ENCODE measurements at places on chromosomes 2 and 18. TPM values are rescaled to one million over a fixed set of nuclear protein-coding genes. Genes with fewer than 3 reads are reported as not detected.

The RMDN2 gene
- 3.7 TPM for total RNA-seq

The SPEG gene
- total RNA-seq = 11.4 TPM

The ASAP2 gene
- total RNA-seq = 40.7 TPM

The HSPE1 gene
- 57.0 TPM for total RNA-seq

- no peak for DNase-seq
These were observed 298.4 kb upstream of the HS6ST1 start for GRCh38 chr2:128617029-128617590.

DNA sequence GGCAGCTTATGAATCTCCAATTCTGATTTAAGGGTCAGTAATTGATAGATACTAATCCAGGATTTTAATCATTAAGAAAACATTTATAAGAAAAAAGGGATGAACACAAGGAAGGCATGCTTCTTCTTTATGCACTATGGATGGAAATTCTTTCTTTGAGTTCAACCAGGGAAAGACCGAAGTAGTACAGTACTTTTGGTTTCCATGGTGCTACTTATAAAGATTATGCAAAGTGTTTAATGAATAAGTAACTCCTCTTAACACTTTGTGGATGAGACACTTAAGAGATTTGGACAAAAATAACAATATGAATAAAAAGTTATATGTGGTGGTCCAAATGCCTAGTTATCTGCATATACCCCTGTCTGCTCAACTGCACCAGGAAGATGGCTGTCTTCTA, 666.5 kb upstream of the FANCL start:
- no peak for DNase-seq

- DNase-seq = no peak
These were observed 39.0 kb downstream of the MYO3B start for GRCh38 chr2:170216981-170217380.

GRCh38 chr18:79129120-79129519, 59.9 kb downstream of the ATP9B start:
- DNase-seq = no peak

DNA sequence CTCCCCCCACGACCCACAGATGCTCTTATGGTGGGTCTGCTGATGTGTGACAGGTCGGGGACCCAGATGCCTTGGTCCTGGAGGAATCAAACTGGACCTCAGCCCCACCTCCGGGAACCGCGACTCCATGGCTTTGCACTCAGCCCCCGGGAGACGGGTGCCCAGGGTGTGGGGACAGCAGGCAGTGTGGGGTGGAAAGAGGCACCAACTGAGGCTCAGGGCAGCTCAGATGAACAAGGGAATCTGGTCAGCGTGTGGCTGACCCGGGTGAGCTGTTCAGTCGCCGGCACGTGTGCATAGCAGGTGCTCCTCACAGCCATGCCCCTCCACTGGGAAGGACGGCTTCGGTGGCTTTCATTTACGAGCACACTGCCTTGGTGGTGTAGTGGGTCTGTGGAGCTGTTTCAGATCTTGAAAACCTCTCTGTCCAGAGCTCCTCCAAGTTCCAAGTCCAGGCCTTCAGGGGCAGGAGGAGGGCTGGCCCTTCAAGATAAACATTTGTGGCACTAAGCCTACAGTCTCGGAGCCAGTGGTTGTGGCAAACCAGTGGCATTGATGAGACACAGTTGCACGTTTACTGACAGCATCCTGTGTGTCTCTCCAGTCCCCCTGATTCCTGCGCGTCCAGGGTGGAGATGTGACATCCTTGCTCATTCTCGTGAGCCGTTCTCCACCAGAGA, 471.2 kb upstream of the HS6ST1 start:
- DNase-seq = peak; percentile 65

DNA sequence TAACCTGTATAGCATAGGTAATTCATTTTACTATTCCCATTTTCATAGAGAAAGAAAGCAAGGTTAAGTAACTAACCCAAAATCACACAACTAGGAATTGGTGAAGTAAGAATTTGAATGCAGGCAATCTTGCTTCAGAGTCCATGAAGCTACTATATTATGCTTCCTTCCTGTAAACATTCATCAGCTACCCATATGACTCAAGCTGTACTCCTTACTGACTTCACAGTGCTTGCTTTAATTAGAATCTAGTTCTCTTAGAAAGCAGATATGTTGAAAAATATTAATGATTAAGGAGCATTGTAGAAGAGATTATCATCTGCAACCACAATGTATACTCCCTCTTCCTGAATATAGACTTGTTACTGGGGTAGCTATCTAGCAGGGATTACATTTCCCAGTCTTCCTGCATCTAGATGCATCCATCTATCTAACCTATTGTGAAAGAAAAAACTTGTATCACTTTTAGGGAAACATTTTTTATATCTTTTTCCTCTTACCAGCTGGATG, 961.6 kb upstream of the CHAC2 start:
- DNase-seq = no peak

DNA sequence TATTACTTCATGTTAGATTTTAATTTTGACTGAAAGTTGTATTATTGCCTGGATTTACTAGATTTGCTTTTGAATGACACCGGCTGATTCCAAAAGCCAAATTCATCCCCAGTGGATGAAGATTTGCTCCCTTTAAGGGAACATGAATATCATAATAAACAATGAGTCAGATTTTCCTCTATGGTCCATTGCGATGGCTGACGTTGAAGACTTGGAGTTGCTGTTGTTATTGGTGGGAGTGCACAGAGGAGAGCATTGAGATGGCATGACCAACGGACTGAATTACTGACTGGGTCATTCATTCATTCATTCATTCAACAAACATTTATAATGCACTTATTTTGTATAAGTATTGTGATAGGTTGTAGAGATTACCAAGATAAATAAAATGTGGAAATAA, 33.4 kb upstream of the LYPD1 start:
- no peak for DNase-seq

- no peak for DNase-seq
These were observed 18.5 kb upstream of the SERPINB12 start for GRCh38 chr18:63523660-63524059.

DNA sequence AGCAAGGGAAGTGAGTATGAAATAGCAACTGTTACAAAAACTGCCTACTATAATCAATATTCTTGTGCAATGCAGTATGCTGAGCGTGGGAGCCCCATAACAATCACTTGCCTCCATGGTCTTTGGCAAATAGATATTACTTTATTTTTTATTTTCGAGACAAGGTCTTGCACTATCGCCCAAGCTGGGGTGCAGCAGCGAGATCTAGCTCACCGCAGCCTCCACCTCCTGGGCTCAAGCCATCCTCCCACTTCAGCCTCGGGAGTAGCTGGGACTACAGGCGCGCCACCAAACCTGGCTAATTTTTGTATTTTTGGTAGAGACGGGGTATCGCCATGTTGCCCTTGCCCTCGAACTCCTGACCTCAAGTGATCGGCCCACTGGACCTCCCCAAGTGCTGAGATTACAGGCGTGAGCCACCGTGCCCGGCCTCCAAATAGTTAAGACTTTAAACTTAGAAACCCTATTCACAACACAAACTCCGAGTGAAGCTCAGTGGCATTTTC, 1.2 kb upstream of the CCNT2 start:
- peak; percentile 39 for DNase-seq

DNA sequence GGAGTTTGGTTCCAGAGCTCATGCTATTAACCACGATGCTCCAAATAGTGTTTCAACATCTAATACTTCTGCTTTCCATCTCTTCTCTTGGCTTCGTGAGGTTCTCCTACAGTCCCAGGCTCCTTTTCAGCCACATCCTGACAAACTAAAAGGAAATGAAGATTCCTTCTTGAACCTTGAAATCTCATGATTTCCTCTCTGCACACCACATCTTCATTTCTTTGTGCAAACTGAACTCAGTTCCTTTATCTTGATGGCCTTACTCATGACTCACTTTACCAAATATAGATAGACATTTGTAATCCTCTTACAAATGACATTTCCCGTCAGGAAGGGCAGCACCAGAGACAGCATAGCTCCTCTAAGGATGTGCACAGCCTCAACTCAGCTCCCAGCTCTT, 50.0 kb upstream of the ITGA4 start:
- DNase-seq = no peak

DNA sequence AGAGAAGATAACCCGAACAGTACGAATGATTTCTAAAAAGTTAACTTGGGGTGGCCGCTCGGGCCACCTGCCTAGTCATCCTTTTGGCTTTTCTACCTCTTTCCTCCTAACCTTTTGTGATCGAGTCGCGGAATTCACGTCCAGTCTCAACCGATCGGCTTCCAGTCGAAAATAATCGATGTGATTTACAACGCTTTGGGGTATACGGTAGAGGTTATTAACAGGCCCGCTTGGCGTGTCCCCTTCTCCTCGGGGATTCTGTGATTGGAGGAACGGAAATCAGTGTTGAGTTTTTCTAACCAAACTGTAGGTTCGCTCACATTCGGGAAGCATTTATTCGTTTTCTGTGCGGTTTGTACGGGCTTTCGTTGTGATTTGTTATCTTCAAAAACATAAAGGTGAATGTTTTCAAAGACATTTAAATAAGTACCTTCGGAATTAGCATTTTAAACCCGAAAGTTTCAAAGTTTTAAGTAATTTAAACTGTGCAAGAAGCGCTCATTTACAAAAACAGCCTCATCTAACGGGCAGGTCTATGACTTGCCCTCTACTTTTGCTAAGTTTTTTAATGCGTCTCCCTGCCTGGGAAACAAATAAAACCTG, 588 bp upstream of the FOXI3 start:
- no peak for DNase-seq

GRCh38 chr2:56008661-56009431, 85.3 kb upstream of the EFEMP1 start:
- DNase-seq = no peak
